ENCODE measurements at places on chromosomes 1 and 21. TPM values are rescaled to one million over a fixed set of nuclear protein-coding genes. Genes with fewer than 3 reads are reported as not detected.

DNA sequence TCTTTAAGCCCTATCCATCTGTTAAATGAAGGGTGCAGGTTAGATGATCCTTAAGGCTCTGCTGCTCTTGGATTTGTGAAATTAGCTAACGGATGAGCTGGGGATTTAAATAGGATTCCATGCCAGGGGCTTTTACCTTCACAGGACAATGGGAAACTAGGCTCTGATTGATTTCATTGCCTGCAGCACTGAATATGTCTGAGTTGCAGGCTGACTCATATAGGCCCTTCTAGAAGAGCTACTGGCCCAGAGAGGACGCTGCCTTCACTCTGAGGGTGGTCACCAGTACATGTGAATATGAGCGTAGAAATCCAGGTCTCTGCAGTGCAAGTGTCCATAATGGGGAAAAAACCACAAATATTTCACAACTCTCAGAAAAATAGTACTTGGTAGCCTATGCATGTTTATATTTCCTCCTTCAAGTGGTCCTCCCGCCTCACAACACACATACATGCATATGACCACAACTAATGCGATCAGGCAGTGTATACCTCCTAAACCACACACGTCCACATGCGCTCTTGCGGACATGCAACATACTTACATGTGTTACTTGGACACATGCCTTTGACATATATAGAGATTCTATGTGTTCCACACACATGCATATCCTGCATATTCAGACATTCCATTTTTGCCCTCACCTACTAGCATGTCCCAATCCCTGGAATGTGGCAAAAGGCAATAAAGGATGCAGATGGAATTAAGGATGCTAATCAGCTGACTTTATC lies 233.8 kb upstream of the JUN start:
- no peak for DNase-seq
- no peak overlapping the region for H3K4me3 ChIP-seq
- no peak overlapping the region for H3K27ac ChIP-seq
- H3K4me1 ChIP-seq = peaks cover 59% of the 10 kb centered on the region
- H3K36me3 ChIP-seq = peaks cover 4% of the 10 kb centered on the region

DNA sequence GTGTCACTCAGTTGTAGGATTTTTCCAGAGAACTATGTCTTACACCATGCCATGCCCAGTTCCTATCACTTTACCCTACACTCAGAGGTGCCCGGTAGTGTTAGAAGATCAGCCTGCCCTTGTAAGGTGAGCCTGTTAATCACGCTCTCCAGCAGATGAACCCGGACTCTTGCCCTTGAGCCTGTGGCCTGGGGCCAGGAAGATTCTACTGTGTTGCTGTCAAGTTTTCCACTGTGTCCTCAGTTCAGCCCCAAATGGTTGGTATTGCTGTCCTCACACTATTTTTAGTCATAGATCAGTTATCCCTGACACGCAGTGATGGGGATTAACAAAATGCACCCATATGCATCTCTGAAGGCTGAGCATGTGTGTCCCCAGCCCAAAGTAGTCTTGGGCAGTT lies 105.0 kb upstream of the SPAG17 start:
- no peak overlapping the region for H3K27ac ChIP-seq
- H3K36me3 ChIP-seq = no peaks in the 10 kb centered on the region
- H3K4me1 ChIP-seq = no peaks in the 10 kb centered on the region
- H3K27me3 ChIP-seq = no peaks in the 10 kb centered on the region

GRCh38 chr1:53576866-53577760 lies 117.9 kb downstream of the DMRTB1 start:
- H3K36me3 ChIP-seq = no peaks in the 10 kb centered on the region
- no peaks in the 10 kb centered on the region for H3K27me3 ChIP-seq
- H3K4me3 ChIP-seq = no peak overlapping the region
- no peak overlapping the region for H3K27ac ChIP-seq
- DNase-seq = no peak
- no peaks in the 10 kb centered on the region for H3K4me1 ChIP-seq

DNA sequence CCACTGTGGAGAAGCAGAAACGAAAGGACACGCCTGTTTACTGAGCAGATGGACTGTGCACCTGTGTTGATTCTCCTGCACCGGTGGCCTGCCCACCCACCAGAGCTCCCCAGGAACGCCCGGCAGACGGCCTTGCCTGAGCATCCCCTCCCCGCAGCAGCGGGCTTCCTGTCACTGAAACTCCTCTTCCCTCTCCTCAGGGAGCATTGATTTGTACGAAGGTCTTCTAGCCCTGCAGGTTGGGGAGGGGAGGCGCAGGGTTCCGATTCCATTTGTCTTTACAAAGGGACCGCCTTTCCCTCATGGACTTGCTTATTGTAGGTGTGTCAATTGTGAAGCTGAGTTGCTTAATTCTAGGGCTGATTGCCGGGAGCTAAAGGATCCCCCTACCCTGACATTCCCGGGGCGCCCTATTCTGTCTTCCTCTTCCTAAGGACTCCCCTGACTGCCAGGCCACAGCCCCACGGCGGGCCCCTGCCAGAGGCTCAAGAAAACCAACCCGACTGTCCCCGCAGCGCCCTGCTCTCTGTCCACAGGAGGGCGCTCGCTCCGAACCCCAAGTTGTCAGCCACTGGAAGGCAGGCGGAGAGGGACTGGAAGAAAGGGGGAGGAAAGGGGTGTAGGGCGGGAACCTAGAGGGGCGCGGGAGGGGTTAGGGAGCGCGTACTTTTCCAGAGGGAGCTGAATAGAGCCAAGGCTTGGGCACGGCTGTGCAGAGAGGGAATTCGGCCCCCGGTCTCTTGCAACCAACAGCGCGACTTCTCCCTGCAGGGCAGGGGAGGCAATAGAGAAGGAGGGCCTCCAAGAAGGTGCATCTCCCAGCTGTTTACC lies 2.8 kb downstream of the S100A6 start:
- H3K4me3 ChIP-seq = peak overlapping the region; percentile 93
- H3K4me1 ChIP-seq = peaks cover 51% of the 10 kb centered on the region
- peak; percentile 76 for DNase-seq
- H3K36me3 ChIP-seq = peaks cover 24% of the 10 kb centered on the region
- no peaks in the 10 kb centered on the region for H3K27me3 ChIP-seq
- H3K27ac ChIP-seq = peak overlapping the region; percentile 84

DNA sequence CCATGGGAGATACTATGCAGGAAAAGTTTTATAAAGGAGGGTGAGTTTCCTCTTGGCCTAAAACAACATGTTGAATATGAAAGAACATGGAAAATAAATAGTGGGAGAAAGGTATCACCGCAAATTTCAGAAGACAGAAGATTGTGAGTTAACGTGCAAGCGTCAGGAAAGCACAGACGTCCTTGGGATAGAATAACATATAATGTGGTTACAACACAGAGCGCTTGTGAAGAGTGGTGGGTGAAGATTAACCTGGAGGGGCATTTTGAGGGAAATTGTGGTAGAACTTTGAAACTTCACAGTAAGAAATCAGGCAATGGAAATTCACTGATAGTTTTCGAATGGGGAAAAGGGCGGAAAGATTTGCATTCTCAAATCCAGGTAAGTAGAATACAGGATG lies 47.3 kb downstream of the NEGR1 start:
- H3K27me3 ChIP-seq = no peaks in the 10 kb centered on the region
- H3K27ac ChIP-seq = no peak overlapping the region
- no peak overlapping the region for H3K4me3 ChIP-seq
- no peaks in the 10 kb centered on the region for H3K36me3 ChIP-seq

Gene GJA8
- total RNA-seq = not detected

Gene LORICRIN
- not detected for total RNA-seq

Gene TNFRSF8
- total RNA-seq = 65.5 TPM

Gene KRTAP7-1
- total RNA-seq = not detected

Measured in activated T-helper 2 cell treated with anti-CD3 and anti-CD28 coated beads, Interferon-gamma antibody, Interleukin-2, Interleukin-4, amounts not matched to agents 10 μg/mL and 5 μg/mL and 100 μg/mL, durations not matched to agents 14 hours and 24 hours and 36 hours (primary cell).